ENCODE measurements at places on chromosomes 5 and 9.

GRCh38 chr5:146906803-146907202 lies 28.2 kb upstream of the PPP2R2B start:
- no peak for DNase-seq

DNA sequence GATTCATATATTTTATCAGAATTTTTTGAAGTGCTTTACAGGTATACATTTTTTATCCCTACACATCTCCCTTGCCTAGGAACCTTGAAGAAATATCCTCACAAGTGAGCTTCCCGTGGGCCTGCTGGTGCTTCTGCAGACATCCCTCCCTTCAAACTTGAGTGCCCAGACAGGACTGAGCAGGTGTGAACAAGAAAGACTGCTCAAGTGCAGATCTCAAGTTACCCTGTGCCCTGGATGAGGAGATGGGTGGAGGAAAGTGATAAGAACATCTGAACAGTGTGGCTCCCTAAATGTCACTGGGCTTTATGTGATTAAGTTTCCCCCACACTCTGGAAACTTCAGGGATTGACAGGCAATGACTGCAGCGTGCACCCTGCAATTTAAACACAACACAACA lies 209.8 kb downstream of the TLE1 start:
- DNase-seq = no peak

GRCh38 chr9:15915711-15916110 lies 362.9 kb downstream of the CCDC171 start:
- DNase-seq = no peak

DNA sequence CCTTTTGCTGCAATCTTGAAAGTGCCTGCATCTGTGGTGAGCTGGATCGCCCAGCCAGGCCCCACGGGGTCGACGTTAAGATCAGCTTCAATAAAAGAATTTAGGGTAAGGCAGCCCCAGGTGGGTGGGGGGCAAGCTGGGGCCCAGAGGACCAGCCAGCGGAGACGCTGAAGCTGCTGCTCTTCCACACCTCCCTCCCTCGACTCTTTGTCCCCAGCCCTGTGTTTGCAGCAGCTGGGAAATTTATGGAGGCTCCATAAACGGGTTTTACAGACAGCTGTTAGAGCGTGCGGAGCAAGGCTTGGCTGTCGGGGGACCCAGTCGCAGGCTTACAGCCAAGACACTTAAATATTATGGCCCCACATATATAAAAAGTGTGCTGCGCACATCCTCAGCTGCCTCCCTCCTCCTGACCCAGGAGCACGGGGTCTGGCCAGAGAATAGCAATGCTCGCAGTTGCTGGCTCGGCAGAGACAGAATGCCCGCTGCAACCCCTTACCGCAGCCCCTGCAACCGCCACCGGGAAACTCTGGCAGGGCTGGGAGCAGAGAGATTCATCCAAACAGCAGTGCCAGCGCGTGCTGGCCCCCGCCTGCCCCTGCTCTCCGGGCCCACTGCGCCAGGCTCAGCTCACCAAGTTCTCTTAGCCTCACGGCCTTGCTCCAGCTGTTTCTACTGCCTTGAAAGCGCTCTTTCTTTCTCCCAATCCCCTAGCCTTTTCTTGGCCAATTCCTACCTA lies 28.4 kb upstream of the MVB12B start:
- no peak for DNase-seq

- no peak for DNase-seq
Observed at GRCh38 chr9:21255538-21256212, 15.9 kb upstream of the IFNA14 start.

GRCh38 chr9:127176631-127177030 lies 54.2 kb upstream of the ANGPTL2 start:
- DNase-seq = no peak

DNA sequence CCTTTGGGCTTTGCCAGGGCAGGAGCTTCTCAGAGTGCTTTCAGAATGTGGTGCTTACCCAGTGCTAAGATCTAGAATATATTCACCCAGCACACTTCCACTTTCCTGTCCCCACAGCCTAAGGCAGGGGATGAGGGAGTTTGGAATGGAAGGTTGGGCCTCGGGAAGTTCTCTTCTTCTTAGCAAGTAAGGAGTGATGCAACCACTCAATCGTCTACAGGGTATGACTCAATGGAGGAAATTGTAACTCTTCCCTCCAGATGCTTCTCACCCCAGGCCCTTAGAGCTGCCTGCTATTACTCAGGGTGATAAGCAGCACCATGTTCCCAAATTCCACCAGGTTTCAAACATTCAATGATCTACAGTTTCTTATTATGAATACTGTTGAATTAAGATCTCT lies 30.8 kb upstream of the AGGF1 start:
- DNase-seq = no peak

DNA sequence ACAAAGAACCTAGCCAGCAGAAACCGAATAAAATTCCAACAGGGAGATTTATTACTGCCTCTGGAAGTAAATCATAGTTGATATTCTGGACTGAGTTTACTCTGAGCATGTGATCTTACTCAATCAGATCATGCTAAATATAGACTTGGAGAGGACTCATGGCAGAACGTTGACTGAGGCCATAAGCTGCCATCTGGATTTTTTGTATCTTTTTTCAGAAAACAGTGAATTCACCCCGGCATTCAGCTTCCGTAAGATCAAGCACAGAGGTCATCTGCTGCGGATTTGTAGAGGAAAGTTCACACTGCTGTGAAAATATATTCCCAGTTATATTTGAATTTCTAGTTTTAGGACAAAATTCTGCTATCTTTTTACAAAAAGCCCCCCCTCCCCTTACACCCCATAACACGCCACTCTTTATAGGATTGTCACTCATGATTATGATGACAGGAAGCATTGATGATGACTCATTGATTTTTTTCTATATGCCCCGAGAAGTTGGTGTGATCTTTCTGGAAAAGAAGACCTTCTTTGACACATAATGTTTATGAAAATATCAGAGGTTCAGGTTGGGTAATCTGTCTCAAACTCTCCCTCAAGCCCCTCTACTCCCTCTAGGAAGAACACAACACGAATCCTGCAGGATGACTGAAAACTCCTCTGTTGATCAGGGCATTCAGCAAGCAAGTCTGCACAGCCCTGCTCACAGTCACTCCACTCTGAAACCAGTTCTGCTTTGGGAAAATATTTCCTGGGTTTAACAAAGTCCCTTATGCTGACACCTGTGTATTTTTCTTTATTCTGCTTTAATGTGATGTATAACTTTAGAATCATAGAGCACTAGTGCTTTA lies 70.8 kb downstream of the NXNL2 start:
- DNase-seq = no peak

DNA sequence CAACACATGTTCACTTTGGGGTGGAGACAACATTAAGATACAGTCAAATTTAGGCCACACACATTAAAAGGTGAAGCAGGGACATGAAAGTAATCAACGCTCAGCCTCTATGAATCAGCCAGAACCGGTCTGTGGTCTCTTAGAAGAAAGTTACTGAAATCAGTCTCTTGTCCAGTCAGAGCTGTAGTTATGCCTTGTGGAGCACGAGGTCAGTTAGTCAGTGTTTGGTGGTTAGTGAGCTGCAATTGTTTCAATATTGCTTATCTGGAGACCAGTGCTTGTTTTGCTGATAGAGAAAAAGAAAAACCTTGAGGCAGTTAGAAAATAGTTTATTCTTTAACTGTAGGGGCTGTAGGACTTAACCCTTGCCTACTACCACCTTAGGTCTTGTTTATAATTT lies 157.8 kb upstream of the RASEF start:
- no peak for DNase-seq

GRCh38 chr5:123928401-123928800 lies 416.4 kb downstream of the CSNK1G3 start:
- no peak for DNase-seq

- DNase-seq = no peak
Observed at GRCh38 chr5:57718155-57718554, 235.5 kb upstream of the ACTBL2 start.

DNA sequence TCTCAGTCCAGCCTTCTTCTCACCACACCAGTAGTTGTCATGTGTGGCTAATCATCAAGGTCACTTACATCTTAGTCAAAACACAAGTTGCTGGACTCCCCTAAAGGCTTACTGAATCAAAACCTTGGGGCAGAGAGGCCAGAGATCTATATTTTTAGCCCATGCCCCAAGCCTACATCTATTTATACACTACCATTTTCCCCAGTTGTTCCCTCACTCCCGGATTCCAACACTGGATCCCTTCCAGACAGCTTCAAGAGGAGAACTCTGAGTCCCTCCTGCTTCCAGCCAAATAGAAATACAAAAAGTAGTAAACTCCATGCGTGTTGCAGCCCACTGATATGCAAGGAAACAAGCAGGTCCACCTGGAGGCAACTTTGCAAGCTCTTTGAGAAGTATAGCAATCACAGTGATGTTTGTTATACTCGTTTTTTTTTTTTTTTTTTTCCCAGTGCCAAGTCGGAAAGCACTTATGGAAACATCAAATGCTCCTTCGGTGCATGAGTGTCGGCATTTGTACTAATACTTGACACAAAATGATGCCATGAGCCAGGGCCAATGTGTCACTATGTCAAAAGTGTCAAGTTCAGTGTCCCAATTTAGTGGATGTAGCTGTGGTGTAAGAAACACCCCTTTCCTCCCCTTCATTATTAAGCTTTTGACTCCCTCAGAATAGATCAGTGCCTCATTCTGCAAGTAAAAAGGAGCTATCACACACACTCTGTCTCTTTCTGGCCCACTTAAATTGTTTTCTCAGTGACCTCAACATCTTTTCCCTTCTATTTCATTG lies 594.2 kb upstream of the SGCD start:
- DNase-seq = no peak

DNA sequence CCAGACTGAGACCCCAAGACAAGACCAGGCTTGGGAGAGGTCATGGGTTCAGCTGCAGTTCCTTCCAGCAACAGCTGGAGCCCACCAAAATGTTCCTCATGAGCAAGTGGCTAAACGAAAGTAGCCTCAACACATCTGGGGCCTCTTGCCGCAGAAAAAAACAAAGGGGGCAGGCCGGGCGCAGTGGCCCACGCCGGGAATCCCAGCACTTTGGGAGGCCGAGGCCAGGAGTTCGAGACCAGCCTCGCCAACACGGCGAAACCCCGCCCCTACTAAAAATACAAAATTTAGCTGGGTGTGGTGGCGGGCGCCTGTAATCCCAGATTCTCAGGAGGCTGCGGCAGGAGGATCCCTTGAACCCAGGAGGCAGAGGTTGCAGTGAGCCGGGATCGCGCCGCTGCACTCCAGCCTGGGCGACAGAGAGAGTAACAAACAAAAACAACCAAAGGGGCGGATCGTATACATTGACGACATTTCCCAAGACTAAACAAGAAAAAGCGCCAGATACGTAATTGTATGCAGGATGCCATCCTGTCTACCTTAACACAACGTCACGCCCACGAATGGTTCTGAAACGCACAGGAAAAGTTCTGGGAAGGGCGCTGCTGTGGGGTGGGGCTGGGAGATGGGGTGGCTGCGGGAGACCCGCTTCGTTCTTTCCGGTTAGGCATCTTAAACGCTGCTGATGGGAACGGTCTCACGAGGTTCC lies 1.7 kb downstream of the INPP5E start:
- DNase-seq = no peak

DNA sequence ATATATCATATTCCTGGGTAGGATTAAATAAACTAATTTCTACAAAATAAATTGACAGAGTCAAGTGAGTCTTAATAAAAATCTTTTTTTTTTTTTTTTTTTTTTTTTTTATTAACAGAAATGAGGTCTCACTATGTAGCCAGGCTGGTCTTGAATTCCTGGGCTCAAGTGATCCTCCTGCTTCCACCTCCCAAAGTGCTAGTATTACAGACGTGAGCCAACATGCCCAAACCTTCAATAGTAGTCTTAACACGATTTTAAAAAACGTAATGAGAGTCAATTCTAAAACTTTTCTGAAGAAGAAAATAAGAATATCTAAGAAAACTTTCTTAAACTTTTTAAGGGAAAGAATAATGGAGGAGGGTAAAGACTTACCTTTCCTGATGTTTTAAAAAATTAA lies 84.2 kb downstream of the YIPF5 start:
- DNase-seq = no peak

- DNase-seq = no peak
Observed at GRCh38 chr5:146515473-146516150, 378 bp downstream of the GPR151 start.
